ENCODE measurements at places on chromosomes 16 and 17.
A peak's percentile ranks its signal among the peaks of the same experiment; 100 is the strongest.

DNA sequence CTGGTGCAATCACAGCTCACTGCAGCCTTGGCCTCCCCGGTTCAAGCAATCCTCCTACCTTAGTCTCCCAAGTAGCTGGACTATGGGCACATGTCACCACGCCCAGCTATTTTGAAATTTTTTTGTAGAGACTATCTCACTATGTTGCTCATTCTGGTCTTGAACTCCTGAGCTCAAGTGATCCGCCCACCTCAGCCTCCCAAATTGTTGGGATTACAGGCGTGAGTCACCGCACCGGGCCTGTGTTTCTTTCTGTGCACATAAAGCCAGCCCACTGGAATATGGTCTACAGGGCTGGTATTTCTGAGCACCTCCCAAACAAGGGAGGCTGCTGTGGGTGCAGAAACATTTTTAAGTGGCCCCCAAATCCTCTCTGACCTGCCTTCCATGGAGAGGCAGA is 8.4 kb downstream of the TMEM95 start:
- no peak for DNase-seq

GRCh38 chr16:87963400-87963799 is 12.2 kb downstream of the BANP start:
- DNase-seq: peak; percentile 49

GRCh38 chr17:46009681-46010596 is 10.9 kb downstream of the STH start:
- DNase-seq: no peak

DNA sequence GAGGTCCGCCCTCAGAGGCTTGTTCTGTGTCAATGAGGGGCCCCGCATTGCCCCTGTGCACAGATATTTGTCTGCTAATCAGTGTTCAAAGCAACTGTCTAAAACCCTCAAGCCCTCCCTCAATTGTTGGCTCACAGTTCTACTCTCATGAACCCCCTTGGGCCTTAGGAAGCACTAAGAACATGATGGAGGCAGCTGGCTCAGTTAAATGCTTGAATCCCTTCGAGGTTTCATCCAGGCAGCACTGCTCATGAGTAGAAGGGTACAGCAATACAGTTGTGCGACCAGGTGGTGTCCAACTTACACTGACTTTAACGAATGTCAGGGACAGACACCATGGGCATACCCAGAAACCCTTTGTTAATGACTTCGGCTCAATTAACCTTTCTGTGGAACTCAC is 89.2 kb upstream of the WSCD1 start:
- no peak for DNase-seq

Data from CD4-positive, alpha-beta T cell treated with Interferon gamma for 1 hour (primary cell).